ENCODE measurements at places on chromosomes 7 and 10.

- DNase-seq, result no peak
These were observed 462.5 kb downstream of the PLXNA4 start for GRCh38 chr7:132113536-132114371.

DNA sequence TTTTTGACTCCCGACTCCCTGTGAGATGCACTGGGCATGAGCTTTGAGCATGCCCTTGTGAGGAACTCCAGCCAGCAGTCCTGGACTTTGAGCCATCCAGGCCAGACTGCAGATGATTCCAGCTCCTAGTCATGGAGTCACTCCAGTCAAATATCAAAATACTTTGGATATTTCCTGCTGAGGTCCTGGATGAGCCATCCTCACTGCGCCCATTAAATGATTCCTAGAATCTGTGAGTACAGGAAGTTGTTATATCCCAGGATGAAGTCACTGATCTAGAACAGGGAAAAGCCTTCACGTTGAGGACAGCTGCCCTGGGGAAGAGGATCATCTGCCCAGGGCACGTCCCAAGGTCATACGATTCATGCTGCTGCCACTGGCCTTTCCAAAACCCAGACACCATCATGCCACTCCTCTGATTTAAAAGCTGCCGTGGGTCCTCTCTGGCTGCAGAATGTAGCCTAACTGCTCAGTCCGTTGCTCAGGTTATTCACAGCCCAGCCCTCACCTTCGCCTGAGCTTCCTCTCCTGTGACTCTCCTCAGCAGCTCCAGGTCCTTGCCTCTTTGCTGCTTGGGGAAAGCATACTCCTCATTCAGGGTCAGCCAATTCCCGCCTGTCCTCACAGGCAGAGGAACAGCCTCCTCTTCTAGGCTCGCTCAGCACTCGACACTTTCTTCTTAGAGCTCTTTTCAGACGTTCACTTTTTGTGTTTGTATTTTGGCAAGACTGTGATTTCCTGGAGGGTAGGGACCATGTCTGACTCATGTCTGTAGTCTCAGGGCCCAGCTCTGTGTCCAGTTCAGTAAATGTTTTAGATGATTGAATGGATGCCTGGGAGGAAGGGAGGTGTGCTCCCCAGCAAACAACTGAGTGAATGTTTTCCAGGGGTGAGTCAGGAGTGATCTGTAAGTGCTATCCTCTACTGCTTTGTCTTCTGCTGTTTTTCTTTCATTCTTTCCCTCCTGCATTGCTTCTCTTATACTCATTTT is 157.8 kb downstream of the SNX10 start:
- no peak for DNase-seq

DNA sequence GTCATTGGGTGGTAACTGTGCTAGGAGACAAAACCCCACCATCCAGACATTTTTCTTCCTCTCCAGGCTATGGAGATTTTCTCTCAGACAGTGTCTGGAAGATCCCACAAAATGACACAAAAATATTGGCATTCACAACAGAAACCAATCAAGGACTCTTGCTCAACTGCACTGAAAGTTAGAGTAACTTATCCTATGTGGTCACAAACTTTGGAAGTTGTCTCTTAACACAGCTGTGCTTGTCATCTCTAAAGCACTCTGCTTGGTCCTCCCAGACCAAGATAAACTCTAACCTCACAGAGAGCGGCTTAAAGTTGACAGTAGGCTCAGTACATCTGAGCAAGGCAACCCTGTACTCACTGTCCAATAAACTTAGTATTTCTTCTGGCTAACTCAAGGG is 74.9 kb downstream of the AKR1C4 start:
- DNase-seq, result no peak

GRCh38 chr7:90569368-90569767 is 26.8 kb upstream of the CDK14 start:
- DNase-seq, result no peak

DNA sequence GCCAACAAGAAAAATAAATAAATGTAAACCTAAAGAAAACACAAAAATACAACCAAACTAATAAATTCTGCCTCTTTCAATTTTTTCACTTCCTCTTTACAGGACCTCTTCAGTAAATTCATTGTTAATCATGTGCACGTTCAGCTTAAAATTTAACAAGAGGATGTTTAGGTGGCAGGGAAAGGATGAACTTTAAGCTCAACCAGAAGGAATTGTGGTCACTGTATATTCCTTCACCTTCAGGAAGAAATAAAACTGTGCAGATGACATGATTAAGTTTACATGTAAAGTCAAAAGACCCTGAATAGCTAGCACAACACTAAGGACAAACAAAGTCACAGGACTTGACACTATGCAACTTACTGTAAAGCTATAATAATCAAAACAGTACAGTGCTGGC is 33.0 kb downstream of the KIF5B start:
- no peak for DNase-seq

DNA sequence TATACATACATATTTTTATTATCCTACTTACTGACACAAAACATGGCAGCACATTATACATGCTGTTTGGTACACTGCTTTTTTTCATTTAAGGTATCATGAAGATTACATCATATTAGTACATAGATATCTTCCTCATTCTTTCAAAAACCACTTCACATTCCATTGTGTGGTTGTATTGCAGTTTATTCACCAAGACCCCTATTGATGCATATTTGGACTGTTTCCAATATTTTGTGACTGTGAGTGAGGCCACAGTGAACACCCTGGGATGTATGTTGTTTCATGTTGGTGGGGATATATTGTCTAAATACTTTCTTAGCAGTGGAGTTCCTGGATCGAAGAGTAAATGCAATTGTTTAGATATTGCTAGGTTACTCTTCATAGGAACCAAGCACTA is 39.0 kb downstream of the TFAM start:
- no peak for DNase-seq

Data from stimulated activated CD4-positive, alpha-beta T cell treated with anti-CD3 and anti-CD28 coated beads, Interleukin-2, amount 100 ng/mL, for 48 hours (primary cell).